GM04504 (cell line): ENCODE measurements at places on chromosomes 11 and 22.
A peak's percentile ranks its signal among the peaks of the same experiment; 100 is the strongest.

DNA sequence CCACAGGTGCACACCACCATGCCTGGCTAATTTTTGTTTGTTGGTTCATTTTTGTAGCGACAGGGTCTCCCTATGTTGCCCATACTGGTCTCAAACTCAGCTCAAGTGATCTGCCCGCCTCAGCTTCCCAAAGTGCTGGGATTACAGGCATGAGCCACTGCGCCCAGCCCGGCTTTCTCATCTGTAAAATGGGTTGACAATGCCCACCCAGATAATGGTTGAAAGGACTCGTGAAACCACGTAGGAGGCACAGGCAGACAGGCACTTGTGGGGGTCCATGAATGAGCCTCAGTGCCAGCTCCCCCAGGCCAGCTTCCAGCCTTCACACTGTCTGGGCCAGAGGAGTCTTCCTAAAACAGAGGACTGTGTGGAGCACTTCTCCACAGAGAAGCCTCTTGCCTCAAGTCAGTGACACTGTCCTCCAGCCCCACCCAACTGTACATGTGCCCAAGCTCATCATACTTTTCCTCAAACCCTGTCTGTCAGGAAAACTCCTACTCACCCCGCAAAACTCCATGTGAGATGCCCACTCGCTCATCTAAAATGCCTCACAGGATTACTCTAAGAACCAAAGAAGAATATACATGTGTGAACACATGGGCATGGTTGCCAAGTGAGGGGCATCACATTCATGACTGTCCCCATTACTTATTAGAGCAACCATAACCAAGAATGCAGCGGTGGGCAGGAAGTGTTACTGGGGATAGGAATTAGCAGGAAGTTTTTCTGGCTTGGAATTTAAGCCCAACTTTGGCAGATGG is 32.1 kb upstream of the WNT7B start:
- DNase-seq, result no peak

DNA sequence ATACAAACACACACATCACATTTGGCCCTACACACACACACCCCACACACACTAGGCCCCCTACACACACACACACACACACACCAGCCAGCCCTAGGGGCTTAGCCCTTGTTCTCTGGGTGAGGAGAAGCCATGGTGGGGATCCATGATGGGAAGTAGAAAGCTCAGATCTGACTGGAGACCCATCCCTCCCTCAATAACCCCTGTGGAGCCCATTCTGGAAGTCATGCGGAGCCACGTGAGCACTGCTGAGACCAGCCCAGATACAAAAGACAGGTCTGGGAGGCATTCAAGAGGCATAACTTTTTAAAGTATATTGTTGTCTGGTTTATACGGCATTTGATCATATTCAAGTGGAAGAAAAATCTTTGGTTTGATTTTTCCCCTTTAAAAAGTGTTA is 448.5 kb downstream of the SOX6 start:
- DNase-seq, result no peak

GRCh38 chr11:1567721-1568100 is 4.4 kb downstream of the DUSP8 start:
- DNase-seq, result no peak

- DNase-seq, result no peak
Measured at GRCh38 chr22:45582955-45583320, 80.3 kb downstream of the FBLN1 start.

DNA sequence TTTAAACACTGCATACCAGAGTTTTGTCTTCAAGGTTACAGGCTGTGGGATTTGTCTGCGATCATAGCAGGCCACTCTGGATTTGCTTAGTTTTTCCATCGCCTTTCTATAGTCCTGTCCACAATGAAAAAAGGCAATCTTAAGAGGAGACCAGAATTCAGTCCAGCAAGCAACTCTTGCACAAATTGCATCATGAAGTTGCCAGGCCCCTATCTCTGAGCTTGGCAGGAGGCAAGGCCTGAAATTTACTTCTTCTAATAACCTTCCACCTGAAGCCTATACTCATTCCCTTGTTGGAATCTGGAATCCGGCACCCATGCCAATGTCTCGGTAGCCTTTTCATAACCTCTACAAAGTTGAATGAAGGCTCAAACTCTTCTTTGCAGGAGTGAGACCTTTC is 100.1 kb downstream of the NAV2 start:
- DNase-seq, result no peak

- no peak for DNase-seq
Measured at GRCh38 chr11:33703788-33704187, 3.2 kb upstream of the C11orf91 start.

DNA sequence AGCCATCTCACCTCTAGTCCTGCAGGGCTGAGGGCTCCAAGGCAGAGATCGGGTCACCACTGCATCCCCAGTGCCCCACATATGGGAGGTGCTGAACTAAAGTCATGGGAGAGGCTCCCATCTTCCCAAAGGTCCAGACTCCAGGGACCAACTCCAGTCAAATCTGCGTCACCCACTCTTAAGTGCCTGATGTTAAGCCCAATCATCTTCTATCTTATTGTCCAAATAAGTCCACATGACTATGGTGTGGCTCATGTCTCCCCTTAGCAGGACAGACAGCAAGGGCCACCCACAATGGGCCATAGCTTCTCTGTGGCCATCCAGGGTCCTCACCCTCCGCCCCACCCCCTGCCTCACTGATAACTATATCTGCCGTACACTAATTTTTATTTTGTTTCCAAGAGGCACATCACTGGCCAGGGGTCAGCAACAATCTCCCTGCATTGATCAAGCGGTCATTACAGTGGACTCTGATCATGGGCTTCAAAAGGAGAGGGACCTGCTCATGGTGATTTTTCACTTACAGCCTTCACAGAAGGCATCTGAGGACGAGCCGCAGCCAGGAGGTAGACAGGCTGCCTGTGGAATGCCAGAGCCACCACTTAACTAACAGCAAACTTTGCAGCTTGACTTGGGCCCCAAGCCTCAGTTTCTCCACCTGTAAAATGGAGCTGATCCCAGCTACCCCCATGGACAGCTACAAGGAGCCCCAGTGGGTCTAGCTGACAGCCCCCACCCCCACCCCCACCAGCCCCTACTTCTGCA is 23.3 kb downstream of the MYH9 start:
- DNase-seq, result no peak

DNA sequence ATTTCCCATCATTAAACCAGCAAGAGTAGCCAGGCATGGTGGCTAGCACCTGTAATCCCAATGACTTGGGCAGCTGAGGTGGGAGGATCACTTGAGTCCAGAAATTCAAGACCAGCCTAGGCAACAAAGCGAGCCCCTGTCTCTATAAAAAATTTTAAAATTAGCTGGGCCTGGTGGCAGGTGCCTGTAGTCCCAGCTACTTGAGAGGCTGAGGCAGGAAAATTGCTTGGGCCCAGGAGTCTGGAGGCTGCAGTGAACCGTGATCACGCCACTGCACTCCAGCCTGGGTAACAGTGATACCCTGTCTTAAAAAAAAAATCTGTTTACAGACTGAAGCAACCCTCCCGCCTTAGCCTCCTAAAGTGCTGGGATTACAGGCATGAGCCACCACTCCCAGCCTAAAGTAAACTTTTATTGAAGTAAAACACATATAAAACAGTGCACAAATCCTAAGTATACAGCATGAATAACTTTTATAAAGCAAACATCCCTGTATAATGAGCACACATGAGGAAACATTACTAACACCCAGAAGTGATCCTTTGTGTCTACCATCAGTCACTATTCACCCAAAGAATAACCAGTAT is 12.6 kb downstream of the UCP3 start:
- DNase-seq, result no peak

DNA sequence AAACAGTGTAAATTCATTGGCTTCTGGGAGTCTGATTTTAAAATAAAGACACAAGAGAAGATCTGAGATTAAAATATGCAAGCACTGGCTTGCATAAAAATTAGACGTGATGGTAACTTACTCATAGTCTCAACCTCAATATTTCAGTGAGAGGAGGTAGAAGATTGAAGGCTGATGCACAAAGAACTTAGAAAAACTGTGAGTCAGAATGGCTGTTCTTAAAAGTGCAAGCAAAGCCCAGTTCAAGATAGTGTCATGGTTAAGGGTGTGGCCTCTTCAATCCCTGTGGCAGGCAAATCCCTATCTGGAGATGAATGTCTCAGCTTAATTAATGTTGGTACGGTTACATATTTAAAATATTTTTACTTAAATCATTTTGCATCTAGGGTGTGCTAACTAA is 33.6 kb upstream of the FIBIN start:
- no peak for DNase-seq

- DNase-seq, result no peak
Measured at GRCh38 chr11:18737642-18738041, 11.7 kb upstream of the IGSF22 start.

DNA sequence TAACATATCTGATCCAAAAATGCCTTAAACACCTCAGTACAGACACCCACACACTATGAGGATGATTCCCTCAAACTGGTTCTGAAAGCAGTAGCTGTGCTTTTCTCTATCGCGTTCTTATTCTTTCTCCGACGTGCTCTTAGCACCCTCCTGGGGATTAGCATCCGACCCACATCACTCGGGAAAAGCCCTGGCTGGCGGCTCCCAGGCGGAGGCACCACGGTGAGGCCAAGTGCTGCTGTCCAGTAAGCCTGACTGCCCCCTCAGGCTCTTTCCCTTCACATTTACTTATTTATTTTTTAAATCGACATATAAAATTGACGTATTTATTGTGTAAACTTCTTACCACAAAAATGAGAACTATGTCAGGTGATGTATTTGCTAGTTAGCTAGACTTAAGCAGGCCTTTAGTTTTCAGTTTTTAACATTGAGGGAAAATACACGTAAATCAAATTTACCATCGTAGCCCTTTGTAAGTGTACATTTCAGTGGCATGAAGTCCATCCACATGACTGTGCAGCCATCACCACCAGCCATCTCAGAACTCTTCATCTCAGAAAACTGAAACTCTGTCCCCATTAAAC is 19.2 kb downstream of the TBX1 start:
- no peak for DNase-seq

DNA sequence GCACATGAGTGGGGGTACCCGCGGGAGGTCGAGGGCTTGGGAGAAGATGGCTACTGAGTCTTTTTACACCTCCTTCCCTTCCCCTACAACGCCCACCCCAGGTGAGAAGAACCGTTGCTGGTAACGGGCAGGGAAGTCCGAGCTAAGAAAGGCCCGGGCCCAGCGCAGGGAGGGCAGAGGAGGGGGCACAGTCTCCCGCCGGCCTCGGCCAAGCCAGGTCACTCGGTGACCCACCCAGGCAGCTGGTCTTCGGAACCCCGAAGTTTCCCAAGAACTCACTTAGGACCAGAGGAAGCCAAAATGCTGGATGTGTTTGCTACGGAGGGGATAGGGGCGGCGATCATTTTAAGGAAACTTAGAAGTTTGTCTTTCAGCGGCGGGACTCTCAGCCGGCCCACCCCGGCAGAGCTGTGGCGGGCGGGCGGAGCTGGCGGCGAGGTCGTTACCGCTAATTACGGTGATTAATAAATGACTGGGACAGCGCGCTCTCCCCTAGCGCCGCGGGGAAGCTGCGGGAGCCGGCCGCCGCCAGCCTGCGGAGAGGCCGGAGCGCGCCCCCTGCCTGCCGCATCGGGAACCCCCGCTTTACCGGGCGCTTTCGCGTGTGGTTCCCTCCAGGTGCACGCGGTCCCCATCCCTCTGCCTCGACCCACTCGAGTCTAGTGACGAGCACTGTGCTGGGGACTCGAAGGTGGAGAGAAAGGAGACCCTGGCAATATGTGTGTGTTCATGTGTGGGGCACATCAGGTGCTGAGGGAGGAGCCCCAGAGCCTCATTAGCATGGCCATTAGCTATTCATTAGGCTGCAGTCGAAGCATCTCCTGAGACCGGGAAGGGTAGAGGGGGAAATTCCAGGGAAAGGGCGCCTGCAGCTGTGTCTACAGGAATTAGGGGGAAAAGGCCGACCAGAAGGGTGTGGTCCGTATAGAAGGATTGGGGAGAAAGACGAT is 945 bp downstream of the ROBO3 start:
- no peak for DNase-seq

DNA sequence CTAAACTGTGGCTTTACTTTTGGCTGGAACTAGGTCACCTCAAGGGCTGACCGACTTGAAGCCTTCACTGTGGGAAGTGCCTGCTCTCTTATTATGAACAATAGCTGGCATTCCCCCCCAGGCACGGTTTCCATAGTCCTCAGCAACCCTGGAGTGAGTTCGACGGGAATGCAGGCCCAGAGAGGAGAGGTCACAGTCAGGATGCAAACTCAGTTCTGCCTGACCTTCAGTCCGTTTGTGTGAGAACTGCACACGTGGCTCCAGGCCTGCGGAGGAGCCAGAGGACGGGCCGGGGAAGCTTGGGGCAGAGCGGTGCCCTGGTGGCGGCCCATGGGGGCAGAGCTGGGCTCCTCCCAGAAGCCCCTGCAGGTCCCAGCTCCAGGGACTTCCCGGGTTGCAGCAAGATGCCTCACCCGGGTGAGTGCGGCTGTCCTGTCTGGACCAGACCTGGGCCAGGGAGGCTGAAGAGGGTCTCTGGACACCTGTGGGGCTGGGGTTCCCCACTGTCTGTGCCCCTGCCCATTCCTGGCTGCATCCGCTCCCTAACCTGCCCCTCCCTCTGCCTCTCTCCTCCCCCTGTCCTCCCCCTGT is 17.2 kb downstream of the SLC25A18 start:
- DNase-seq, result no peak

DNA sequence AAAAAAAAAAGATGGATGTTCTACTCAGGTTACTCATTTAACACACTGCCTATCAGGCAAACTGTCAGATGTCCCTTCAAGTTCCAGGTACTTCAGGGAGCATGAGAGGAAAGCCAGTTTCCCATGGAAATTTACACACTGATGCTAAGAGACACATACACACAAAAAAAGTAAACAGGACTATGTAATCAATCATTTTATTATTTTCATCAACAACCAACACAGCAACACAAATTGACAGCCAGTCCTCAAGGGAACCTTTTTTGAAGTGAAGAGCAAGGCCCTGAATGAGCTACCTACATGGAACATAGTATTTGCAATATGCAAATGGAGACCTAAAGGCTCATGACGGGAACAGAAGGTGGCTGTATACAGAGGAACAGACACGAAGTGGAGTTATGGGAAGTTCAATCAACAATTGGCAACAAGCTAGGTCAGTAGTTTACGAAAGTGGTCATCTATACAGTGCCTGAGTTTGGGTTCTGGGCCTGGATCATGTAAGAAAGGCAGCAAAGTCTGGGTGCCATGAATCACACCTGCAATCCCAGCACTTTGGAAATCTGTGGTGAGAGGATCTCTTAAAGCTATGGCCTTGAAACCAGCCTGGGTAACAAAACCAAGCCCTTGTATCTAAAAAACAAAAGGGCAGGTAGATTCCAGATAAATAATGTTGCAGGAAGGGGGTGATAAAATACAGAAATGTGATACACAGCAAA is 12.6 kb upstream of the WDR74 start:
- DNase-seq, result no peak

DNA sequence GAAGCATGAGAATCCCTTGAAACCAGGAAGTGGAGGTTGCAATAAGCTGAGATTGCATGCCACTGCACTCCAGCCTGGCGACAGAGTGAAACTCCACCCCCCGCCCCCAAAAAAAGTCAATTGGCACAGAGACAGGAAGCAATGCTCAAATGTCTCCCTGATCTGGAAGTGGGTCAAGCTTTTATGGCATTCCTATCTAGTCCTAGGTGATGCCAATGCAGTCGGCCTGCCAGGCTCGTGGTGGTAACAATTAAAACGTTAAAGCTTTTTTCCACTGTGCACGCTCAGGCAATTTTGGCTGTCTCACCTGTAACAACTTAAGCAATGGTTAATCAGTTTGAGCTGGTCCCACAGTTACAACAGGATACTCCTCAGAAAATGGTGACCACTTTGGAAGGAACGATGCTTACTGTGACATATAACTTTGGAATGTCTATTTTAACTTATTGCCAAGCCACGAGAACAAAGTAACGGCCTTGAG is 18.9 kb upstream of the PISD start:
- DNase-seq, result peak; percentile 51

GRCh38 chr11:129747071-129747470 is 68.6 kb upstream of the TMEM45B start:
- no peak for DNase-seq
